ENCODE measurements at places on chromosomes 5 and 9.

DNA sequence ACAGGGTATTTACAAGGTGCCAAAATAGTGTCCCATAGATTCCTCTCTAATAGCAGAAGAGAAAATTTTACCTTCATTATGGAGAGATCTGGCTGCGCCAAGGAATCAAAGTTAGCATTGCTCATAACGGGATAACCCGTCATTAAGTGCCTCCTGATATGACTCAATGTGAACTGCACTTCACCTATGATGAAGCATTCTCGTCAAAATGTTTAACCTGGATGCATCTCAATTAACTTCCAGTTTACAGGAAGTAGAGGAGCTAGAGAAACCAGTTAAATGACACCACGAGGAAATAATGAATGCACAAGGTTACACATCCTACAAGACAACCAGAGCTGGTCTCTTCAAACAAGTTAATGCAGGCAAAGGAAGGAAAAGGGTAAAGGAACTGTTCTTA is 17.2 kb downstream of the FBXW11 start:
- DNase-seq = peak; percentile 16

DNA sequence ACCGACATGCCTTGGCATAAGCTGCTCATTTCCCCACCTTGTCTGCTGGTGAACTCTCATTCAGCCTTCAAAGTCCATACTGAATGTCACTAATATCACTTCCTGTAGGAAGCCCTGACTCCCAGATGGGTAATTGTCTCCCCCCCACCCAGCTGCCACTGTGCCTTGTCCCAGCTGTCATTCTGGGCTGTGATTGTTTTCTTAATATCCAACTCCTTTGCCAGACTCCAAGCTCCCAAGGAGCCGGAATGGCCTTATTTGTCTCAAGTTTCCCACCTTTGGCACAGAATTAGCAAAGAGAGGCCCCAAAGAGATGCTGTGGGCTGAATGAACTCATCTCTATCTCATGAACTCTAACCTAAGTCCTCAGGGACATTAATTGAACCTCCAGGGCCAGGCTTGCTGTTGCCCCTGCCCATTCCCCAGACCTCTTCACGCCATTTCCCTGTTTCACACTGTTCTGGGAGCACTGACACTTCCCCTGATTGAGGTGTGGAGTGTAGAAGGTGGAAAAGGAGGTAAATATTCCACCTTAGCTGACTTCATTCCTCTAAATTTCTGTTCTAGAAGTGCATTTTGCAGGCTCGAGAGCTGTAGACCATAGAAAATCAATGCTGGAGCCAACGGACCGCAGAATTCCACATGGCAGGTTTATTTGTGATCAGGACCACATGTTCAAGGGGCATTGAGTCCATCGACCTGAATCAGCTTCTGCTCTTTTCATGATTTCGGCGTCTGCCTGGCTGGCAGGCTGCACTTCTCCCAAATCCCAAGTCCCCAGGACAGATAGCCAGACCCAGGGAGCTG is 4.9 kb upstream of the SH3PXD2B start:
- no peak for DNase-seq

DNA sequence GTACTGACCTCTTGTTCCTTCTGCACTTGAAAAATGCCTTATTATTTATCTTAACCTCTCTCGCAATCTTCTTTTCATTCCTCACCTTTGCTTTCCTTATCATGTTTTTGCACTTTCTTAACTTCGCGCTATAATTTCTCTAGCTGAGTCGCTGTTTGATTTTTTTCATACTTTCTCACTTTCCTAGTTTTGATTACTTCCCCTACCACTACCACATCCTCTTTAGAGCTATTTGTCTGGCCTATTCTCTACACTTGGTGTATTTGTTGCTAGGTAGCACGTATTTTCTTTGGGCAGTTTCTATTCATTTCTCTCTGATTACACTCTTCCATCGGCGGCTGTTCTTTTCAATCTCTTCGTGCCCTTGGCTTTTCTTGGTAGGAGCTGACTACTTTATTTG is 611.8 kb downstream of the BNC2 start:
- no peak for DNase-seq

DNA sequence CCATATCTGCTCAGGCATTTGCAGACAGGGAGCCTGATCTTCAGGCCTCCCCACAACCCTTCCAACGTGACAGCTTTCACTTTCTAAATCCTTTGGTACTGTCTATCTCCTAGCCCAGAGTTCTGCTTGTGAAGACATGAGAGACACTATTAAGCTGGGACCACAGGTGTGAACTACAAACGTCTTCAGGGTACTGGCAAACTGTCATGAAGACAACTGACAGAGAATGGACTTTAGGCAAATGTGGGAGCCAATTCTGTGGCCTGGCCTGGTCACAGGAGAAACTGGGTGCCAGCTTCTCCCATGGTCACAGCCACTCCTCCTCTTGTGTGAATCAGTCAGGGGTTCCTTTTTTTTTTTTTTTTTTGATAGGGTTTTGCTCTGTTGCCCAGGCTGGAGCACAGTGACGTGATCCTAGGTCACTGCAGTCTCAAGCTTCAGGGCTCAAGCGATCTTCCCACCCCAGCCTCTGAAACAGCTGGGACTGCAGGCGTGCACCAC is 10.4 kb downstream of the TRIM14 start:
- no peak for DNase-seq

DNA sequence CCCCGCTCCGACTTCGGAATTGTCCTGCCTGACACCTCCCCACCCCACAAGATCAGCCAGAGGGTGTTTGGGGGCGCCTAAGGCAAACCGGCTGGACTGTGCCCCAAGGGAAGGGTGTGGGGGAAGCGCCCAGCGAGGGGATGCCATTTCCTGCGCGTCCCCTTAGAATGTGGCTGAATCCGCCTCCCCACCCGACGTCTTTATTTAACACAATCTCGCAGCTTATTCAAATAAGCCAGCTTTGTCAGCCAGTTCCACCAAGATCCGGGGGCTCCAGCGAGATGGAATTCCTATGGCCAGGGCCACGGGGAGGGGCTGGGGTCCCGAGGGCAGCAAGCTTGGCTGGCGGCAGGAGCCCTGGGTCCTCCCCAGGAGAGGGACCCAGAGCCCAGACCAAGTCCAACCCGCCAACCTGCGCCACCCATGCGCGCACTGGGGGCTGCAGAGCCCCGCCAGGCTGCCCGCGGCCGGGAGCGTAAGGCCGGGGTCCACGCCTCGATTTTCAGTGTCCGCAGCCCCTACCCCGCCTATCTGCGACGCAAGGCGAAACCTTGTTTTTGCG is 7.4 kb downstream of the IRX4 start:
- no peak for DNase-seq

- DNase-seq = peak; percentile 21
Observed at GRCh38 chr5:169641253-169641652, 4.2 kb downstream of the DOCK2 start.

DNA sequence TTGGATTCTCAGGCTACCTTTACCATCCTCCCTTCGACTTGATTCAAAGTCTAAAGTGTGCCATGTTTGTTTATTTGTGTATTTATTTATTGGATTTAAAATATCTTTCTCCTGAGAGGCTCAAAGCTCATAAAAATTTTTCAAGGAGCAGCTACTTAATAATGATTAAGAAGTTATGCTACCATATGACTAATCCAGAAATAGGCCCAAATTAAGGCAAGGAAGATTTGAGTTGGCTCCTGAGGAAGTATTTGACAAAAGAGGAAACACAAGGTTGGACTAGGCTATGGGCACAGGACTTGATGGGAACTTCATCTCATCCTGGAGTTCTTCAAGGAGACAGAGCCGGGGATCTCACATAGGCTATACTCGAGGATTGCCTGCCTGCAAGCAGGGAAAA is 22.4 kb upstream of the PPP2CA start:
- DNase-seq = peak; percentile 7

GRCh38 chr9:32590476-32590875 is 17.5 kb upstream of the NDUFB6 start:
- peak; percentile 25 for DNase-seq

Data from amniotic epithelial cell (primary cell).